ENCODE measurements at places on chromosomes 12 and 14. TPM values are rescaled to one million over a fixed set of nuclear protein-coding genes. Genes with fewer than 3 reads are reported as not detected.

Gene ZFYVE26
- 7.3 TPM for total RNA-seq

Gene SLC6A15
- 3.0 TPM for total RNA-seq

Gene ALG10
- 7.9 TPM for total RNA-seq

Gene RAD9B
- under 0.01 TPM for total RNA-seq

Gene IRAK3
- total RNA-seq, result 9.4 TPM

Gene MYO1H
- not detected for total RNA-seq

Gene RNU4-1
- under 0.01 TPM for total RNA-seq

Gene BHLHE41
- 0.45 TPM for total RNA-seq

Measured in bronchus fibroblast of lung (primary cell).